Karpas-422 (cell line): ENCODE measurements at places on chromosomes 1 and 21. TPM values are rescaled to one million over a fixed set of nuclear protein-coding genes. Genes with fewer than 3 reads are reported as not detected.

GRCh38 chr21:25806060-25806459 lies 71.3 kb downstream of the GABPA start:
- no peak for DNase-seq
- no peaks in the 10 kb centered on the region for H3K4me1 ChIP-seq
- no peak overlapping the region for H3K27ac ChIP-seq
- H3K36me3 ChIP-seq: no peaks in the 10 kb centered on the region
- H3K27me3 ChIP-seq: no peaks in the 10 kb centered on the region
- no peak overlapping the region for H3K4me3 ChIP-seq

DNA sequence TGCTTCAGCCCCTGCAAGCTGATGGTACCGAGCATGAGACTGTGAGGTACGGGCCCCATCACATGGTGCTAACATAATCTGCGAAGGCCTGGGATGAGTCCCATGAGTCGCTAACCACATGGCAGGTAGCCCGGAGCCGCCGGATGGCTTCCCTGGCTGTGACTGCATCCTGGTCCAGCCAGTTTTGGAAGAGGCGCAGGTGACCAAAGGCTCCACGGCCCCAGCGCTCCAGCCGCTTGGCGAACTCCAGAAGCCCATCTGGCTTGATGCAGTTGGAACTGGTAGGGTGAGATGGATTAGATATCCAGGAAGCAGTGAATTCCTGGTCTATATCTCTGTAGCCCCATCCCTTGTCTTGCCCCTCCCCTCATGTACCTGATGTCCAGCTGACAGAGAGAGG lies 24.6 kb downstream of the LRRC41 start:
- peaks cover 1% of the 10 kb centered on the region for H3K4me1 ChIP-seq
- peaks cover 65% of the 10 kb centered on the region for H3K36me3 ChIP-seq
- H3K27ac ChIP-seq: no peak overlapping the region
- no peak for DNase-seq
- H3K27me3 ChIP-seq: no peaks in the 10 kb centered on the region

GRCh38 chr1:94329276-94329675 lies 88.9 kb upstream of the ABCD3 start:
- H3K4me3 ChIP-seq: no peak overlapping the region
- no peaks in the 10 kb centered on the region for H3K36me3 ChIP-seq
- no peak overlapping the region for H3K27ac ChIP-seq
- H3K27me3 ChIP-seq: no peaks in the 10 kb centered on the region
- no peaks in the 10 kb centered on the region for H3K4me1 ChIP-seq

DNA sequence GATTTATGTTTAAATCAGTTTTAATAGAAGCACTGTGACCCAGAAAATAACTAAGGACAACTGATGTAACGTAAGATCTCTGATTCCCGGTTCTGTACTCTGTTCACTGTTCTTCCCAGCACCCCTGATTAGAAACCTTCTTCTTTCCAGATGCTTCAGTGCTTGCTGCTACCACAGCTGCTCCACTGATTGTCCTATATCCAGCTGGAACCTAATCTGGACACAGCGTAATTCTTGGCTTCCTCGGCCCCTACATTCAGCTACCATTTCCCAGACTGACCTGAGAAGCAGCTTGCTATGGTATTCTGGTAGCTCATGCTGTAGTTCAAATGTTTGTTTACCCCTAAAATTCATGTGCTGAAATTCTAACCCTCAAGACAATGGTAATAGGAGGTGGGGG lies 302.7 kb downstream of the GRIK1 start:
- no peaks in the 10 kb centered on the region; the same call in 1 of the 2 replicates for H3K36me3 ChIP-seq
- peaks cover 32% of the 10 kb centered on the region for H3K4me1 ChIP-seq
- no peak overlapping the region for H3K27ac ChIP-seq
- no peak overlapping the region for H3K4me3 ChIP-seq
- H3K27me3 ChIP-seq: no peaks in the 10 kb centered on the region

DNA sequence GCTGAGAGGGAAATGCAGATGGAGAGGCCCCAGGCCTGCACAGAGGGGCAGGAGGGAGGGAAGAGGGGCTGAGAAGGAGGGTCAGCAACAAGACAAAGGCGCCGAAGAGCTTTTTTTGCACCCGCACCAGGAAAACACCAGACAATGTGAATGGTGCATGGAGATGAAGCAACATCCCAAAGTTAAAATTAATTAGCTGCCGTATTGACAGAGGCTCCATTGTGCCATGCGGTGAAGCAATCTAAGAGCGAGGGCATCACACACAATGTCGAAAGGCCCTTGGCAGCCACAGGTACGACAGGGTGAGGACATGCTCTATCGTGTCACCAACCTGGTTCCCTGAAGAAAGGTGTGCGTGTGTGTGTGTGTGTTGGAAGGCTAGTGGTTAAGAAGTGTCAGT lies 41.2 kb downstream of the SSBP3 start:
- no peaks in the 10 kb centered on the region for H3K27me3 ChIP-seq
- H3K4me3 ChIP-seq: no peak overlapping the region
- H3K36me3 ChIP-seq: no peaks in the 10 kb centered on the region
- no peak overlapping the region for H3K27ac ChIP-seq
- H3K4me1 ChIP-seq: peaks cover 34% of the 10 kb centered on the region

DNA sequence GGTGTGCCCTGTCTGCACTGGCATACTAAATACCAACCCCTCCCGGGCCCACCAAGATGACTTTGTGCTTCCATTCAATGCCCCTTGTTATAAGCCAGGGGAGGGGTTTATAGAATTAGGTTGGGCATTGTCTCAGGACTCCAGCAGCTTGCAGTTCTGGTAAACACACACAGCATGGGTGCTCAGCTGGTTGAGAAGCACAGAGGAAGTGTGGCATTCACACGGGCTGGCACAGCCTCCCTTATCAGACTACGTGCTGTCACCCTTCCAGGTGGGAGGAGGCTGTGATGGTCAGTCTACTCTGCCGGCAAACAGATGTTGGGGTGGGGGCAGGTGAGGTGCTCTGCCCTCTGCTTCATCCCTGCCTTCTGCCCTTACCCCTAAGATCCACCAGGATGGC lies 15.0 kb upstream of the SLC6A17 start:
- no peak overlapping the region for H3K27ac ChIP-seq
- no peak for DNase-seq
- H3K4me3 ChIP-seq: no peak overlapping the region
- no peaks in the 10 kb centered on the region for H3K36me3 ChIP-seq
- H3K27me3 ChIP-seq: no peaks in the 10 kb centered on the region

DNA sequence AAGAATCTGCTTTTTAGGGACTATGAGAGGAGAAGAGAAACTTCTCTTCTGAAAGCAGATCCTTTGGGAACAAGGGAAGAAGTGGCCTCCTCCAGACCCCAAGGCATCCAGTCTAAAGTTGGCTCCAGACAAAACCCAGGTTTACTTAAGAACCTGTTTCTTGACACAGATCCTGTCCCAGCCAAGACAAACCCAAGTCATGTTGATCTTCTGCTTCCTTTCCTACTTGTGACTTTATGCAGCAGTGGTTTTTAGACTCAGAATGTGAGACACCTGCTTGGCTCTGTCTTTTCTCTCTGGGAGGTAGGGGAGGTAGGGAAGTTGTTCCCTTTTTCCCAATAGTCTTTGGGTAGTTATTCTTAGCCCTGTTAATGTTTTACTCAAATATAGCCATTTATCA lies 38.3 kb downstream of the ELAPOR1 start:
- no peak overlapping the region for H3K27ac ChIP-seq
- H3K4me1 ChIP-seq: peaks cover 9% of the 10 kb centered on the region
- no peak for DNase-seq
- H3K4me3 ChIP-seq: no peak overlapping the region
- H3K36me3 ChIP-seq: no peaks in the 10 kb centered on the region
- no peaks in the 10 kb centered on the region for H3K27me3 ChIP-seq

GRCh38 chr1:25648681-25649440 lies 32.3 kb downstream of the MAN1C1 start:
- no peaks in the 10 kb centered on the region for H3K27me3 ChIP-seq
- DNase-seq: no peak
- no peaks in the 10 kb centered on the region for H3K4me1 ChIP-seq
- H3K27ac ChIP-seq: no peak overlapping the region

DNA sequence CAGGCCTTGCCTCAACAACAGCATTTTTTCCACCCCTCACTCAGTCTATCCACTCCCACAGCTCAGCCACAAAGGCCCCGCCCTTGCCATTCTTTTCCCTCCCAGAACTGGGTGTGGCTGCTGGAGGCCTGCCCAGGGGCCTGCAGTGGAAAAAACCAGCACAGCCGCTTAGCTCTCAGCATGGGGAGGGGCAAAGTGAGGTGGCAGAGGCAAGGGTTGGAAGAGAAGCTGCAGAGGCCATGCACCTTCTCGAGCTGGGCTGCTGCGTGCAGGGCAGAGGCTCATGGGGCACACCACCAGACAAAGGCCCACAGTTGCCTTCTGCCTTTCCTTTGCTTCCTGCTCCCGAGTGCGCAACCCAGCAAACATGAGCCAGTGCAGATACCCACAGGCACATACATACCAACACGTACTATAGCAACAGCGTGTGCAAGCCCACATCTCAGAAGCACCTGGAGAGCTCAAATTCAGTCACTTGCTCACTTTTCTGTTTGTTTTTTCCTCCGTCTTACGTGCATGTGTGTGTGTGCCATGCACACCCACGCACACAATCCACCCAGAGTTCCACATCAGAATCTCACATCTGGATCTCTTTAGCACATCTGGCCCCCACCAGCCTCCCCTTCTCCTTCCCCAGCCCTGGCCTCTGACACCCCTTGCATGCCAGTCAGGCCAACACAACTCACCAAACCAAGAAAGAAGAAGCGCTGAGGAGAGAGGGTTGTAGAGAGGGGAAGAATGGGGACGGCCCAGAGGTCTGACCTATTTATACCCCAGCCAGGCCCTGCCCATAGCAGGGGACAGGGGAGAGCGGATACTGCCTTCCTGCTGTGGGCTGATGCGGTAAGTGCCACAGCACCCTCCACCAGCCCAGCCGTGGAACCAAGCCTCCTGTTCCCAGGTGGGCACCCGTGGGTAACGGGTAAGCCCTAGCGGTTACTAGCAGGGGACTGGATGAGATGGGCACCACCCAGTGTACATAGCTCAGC lies at the start of gene S100A4:
S100A4 (minus strand) TSS at position 740 of the 989 bp plus-strand sequence. CDS start 1,012 bp downstream, outside the sequence.
- H3K4me1 ChIP-seq: peaks cover 14% of the 10 kb centered on the region
- no peak within 1 kb of the TSS for H3K27ac ChIP-seq
- H3K36me3 ChIP-seq: no peaks in the 10 kb centered on the region
- no peaks in the 10 kb centered on the region for H3K27me3 ChIP-seq

- no peak for DNase-seq
- no peak within 1 kb of the TSS for H3K4me3 ChIP-seq
- no peaks in the 10 kb centered on the region for H3K27me3 ChIP-seq
- H3K27ac ChIP-seq: no peak within 1 kb of the TSS
These were observed at the start of gene RHOU for GRCh38 chr1:228734881-228735801. RHOU (plus strand) TSS chr1:228735479; CDS start chr1:228735743, 264 bp downstream.

DNA sequence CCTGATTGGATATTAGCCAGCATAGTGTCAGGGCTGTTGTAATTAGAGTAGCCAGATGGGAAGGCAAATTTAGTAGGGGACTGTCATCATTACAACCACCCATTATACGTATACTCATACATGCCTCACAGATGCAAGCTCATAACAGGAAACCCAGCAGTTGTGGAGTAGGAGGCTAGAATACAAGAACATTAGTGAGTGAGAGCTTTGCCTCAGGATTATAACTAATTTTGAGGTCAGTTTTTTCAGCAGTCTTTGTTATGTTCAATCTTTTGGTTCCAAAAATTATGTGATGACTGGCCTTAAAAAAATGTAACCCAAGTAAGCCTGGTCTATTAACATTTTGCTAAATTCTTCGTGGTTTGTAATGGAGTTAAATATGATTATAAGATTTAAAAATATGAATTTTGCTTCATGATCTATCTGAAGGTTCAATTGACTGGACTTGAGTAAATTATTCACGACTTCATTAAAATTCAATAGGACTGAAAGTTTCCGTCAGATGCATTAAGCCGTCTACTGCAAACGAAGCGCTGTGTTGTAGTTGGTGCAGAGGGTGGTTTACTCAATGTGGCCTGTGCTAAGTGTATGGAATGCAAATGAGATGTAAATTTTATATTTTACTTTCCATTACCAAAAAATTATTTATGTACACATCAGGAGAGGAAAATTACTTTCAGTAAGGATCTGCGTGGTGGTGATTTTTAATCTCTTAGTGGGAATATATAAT lies 48.8 kb downstream of the KCNK1 start:
- no peaks in the 10 kb centered on the region for H3K36me3 ChIP-seq
- no peaks in the 10 kb centered on the region for H3K4me1 ChIP-seq
- DNase-seq: no peak
- H3K27ac ChIP-seq: no peak overlapping the region
- no peaks in the 10 kb centered on the region for H3K27me3 ChIP-seq

DNA sequence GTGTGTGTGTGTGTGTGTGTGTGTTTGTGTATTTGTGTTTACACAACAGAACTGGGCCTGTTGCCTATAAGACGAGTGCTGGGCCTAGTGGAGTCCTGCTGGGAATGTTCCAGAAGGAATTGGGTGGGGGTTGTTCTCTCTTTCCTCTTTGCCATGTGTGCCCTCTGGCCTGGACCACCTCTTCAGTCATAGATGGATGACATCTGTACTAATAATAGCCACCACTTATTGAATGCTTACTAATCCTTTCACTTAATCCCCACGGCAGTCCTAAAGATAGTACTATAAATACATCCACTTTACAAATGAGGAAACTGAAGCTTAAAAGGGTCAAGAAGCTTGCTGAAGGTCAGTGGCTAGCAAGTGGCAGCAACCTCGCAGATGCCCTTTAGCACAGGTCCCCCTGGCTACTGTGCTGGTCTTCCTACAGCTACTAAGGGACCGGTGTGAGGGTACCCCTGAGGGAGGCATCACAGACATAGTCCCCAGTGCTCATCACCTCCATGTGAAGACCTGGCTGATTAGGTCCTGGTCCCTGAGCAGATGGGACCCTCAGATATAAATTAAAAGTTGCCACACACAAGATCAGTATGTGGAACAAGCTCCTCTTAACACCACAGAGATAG lies 55.2 kb upstream of the KIF1B start:
- no peaks in the 10 kb centered on the region; the same call in 1 of the 2 replicates for H3K36me3 ChIP-seq
- no peaks in the 10 kb centered on the region for H3K27me3 ChIP-seq
- DNase-seq: no peak
- no peak overlapping the region for H3K4me3 ChIP-seq
- H3K27ac ChIP-seq: no peak overlapping the region
- H3K4me1 ChIP-seq: no peaks in the 10 kb centered on the region

DNA sequence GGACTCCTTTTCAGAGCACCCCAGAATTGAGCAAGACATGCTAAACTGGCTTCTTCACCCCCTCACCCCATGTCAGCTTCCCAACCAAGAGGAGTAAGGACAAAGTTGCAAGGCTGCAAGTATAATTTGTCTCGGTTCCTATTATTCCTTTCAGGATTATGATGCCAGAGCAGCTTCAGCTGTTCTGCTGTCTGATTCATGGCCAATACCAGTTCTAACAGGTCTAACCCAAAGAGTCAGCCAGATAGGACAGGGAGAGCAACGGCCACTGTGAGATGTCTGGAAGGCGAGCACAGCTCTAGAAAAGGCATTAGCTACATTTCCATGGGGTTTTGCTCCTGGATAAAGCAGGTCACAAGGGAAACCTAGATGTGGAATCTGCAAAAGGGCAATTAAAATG lies 53.3 kb upstream of the HOOK1 start:
- no peaks in the 10 kb centered on the region for H3K4me1 ChIP-seq
- H3K36me3 ChIP-seq: no peaks in the 10 kb centered on the region
- no peak for DNase-seq
- no peak overlapping the region for H3K4me3 ChIP-seq
- H3K27ac ChIP-seq: no peak overlapping the region

GRCh38 chr1:165451691-165452090 lies 6.8 kb upstream of the RXRG start:
- DNase-seq: no peak
- H3K27ac ChIP-seq: no peak overlapping the region
- 0 out of 2 replicates have a peak, but pooled peaks cover 4% of the 10 kb centered on the region for H3K27me3 ChIP-seq
- H3K36me3 ChIP-seq: no peaks in the 10 kb centered on the region
- H3K4me3 ChIP-seq: no peak overlapping the region

Gene SAMD13
- 1.6 and 3.1 TPM in 2 replicates for total RNA-seq

Gene CDK11A
- 26.2 and 39.6 TPM in 2 replicates for total RNA-seq

Gene IL24
- total RNA-seq: not detected in 2 replicates

Gene LGALS8
- 7.9 and 21.4 TPM in 2 replicates for total RNA-seq

Gene OR2L2
- total RNA-seq: 0.07 TPM in 1 of 2 replicates, not detected in the other

Gene SPATC1L
- 16.7 and 21.5 TPM in 2 replicates for total RNA-seq

Gene BLACAT1
- total RNA-seq: not detected in 2 replicates

Gene CASQ1
- not detected in 2 replicates for total RNA-seq

Gene TMEM269
- total RNA-seq: not detected in 2 replicates

Gene AMPD1
- total RNA-seq: not detected in 2 replicates

Gene DSCAM
- total RNA-seq: not detected in 2 replicates
